ENCODE measurements at places on chromosomes 4 and X. TPM values are rescaled to one million over a fixed set of nuclear protein-coding genes. Genes with fewer than 3 reads are reported as not detected.

Gene WWC2
- 19.7 TPM for polyA plus RNA-seq

Gene ETDA
- polyA plus RNA-seq, result not detected

Gene FAM47E
- 11.9 TPM for polyA plus RNA-seq

Gene CD40LG
- 0.81 TPM for polyA plus RNA-seq

Gene ADGRG2
- polyA plus RNA-seq, result 1.4 TPM

Gene GAB3
- 3.2 TPM for polyA plus RNA-seq

Gene UBA1
- polyA plus RNA-seq, result 162 TPM

Gene ASB9
- polyA plus RNA-seq, result 3.8 TPM

Gene SCML2
- polyA plus RNA-seq, result 6.1 TPM

DNA sequence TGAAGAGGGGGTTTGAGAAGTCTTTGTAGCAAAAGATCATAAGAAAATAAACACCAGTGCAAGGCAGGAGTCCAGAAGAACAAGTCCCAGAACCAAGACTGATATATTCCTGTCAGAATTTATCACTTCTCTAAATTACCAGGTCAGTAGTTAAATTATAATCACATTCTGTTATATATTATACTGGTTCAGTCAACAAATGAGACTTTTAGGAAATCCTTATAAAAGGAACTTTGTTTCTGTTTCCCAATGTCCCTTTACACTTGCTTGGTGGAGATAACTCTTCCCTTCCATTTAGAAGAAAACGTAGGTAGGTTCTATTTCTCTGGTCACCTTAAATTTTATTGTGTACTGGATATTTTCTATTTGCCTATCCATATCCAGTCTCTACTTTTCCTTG is 21.1 kb downstream of the GBA3 start:
- H3K4me1 ChIP-seq, result no peaks in the 10 kb centered on the region
- H3K4me3 ChIP-seq, result no peak overlapping the region
- H3K27me3 ChIP-seq, result no peaks in the 10 kb centered on the region
- H3K27ac ChIP-seq, result no peak overlapping the region
- DNase-seq, result no peak

GRCh38 chr4:110970642-110971041 is 347.8 kb upstream of the PITX2 start:
- H3K27me3 ChIP-seq, result peaks cover 2% of the 10 kb centered on the region
- no peaks in the 10 kb centered on the region for H3K36me3 ChIP-seq
- DNase-seq, result peak; percentile 24
- H3K4me1 ChIP-seq, result no peaks in the 10 kb centered on the region
- H3K4me3 ChIP-seq, result no peak overlapping the region

GRCh38 chr4:67468830-67469229 is 76.5 kb downstream of the CENPC start:
- H3K4me1 ChIP-seq, result no peaks in the 10 kb centered on the region
- no peak overlapping the region for H3K27ac ChIP-seq
- DNase-seq, result no peak
- peaks cover 30% of the 10 kb centered on the region for H3K36me3 ChIP-seq

- H3K4me3 ChIP-seq, result peak within 1 kb of the TSS; percentile 65
- no peaks in the 10 kb centered on the region for H3K27me3 ChIP-seq
- no peaks in the 10 kb centered on the region for H3K4me1 ChIP-seq
- no peak within 1 kb of the TSS for H3K27ac ChIP-seq
- peak; percentile 1 for DNase-seq
Observed at GRCh38 chrX:100731441-100732281, at the start of gene SYTL4. SYTL4 (minus strand) TSS chrX:100732121; CDS start chrX:100702037, 30,084 bp downstream.

GRCh38 chrX:46257451-46257879 is 287.8 kb downstream of the ZNF674 start:
- DNase-seq, result no peak
- H3K36me3 ChIP-seq, result no peaks in the 10 kb centered on the region
- no peak overlapping the region for H3K27ac ChIP-seq
- no peaks in the 10 kb centered on the region for H3K27me3 ChIP-seq
- H3K4me1 ChIP-seq, result peaks cover 3% of the 10 kb centered on the region

GRCh38 chr4:145487631-145488030 is 6.0 kb downstream of the SMAD1 start:
- H3K27me3 ChIP-seq, result no peaks in the 10 kb centered on the region
- no peak overlapping the region for H3K4me3 ChIP-seq
- peaks cover 16% of the 10 kb centered on the region for H3K4me1 ChIP-seq
- no peaks in the 10 kb centered on the region for H3K36me3 ChIP-seq
- H3K27ac ChIP-seq, result no peak overlapping the region
- DNase-seq, result no peak

DNA sequence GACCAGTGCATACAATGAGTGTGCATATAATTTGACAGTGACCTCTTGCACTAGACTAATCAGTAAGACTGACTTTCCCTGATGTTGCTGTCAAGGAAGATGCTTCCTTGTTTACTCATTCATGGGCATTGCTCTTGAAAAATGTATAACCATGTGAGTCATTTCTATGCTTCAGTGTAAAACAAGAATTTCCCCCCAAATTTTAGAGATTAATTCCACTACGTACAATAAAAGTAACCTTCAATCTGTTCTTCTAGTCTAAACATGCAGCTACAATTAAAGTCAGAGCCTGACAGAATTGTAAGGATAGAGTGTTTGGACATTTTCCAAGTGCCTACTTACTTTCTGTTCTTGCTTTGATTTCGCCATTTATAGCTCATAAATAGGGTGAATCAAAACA is 935.7 kb downstream of the RAPGEF2 start:
- H3K4me3 ChIP-seq, result no peak overlapping the region
- H3K27ac ChIP-seq, result no peak overlapping the region
- no peaks in the 10 kb centered on the region for H3K4me1 ChIP-seq
- H3K27me3 ChIP-seq, result no peaks in the 10 kb centered on the region

DNA sequence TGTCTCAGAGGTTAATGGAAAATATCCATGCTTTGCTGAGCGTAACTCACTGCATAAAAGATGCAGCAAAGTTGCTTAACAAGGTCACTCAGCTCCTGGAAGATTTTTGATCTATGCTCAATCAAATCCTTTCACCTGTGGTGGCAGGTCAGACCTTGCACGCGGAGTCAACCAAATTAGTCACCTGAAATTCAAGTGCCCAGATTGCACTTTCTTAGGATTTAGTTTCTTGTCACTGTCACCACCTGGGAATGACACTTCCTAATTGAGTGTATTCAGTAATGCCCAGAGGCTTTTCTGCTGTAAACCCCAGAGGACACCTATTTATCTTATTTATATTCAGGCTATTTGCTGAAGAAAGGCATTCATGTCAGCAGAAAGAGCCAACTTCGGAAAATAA is 215.8 kb upstream of the SMIM31 start:
- no peak overlapping the region for H3K4me3 ChIP-seq
- H3K27me3 ChIP-seq, result no peaks in the 10 kb centered on the region
- H3K4me1 ChIP-seq, result no peaks in the 10 kb centered on the region
- no peak for DNase-seq
